ENCODE measurements at places on chromosomes 3 and 15.

GRCh38 chr3:459311-459670, 262.7 kb downstream of the CHL1 start:
- no peak for DNase-seq

- DNase-seq, result no peak
Observed at GRCh38 chr3:36814776-36815175, 50.4 kb upstream of the DCLK3 start.

GRCh38 chr15:40949756-40950207, 3.5 kb upstream of the CHAC1 start:
- no peak for DNase-seq

DNA sequence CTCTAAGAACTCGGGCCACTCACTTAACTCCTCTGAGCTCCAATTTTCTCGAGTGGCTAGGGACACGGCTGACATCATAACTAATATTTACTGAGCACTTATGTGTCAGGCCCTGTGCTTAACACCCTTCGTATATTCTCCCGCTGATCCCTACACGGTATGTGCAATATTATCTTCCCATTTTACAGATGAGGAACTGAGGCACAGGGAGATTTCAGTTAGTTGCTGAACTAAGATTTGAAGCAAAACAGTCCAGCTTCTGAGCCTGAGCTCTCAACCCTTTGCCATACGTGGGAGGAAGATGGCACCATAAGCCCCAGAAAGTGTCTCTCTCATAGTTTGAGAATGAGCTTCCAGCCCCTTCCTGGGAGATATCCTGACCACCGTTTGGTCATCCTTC, 19.6 kb downstream of the FAH start:
- no peak for DNase-seq

DNA sequence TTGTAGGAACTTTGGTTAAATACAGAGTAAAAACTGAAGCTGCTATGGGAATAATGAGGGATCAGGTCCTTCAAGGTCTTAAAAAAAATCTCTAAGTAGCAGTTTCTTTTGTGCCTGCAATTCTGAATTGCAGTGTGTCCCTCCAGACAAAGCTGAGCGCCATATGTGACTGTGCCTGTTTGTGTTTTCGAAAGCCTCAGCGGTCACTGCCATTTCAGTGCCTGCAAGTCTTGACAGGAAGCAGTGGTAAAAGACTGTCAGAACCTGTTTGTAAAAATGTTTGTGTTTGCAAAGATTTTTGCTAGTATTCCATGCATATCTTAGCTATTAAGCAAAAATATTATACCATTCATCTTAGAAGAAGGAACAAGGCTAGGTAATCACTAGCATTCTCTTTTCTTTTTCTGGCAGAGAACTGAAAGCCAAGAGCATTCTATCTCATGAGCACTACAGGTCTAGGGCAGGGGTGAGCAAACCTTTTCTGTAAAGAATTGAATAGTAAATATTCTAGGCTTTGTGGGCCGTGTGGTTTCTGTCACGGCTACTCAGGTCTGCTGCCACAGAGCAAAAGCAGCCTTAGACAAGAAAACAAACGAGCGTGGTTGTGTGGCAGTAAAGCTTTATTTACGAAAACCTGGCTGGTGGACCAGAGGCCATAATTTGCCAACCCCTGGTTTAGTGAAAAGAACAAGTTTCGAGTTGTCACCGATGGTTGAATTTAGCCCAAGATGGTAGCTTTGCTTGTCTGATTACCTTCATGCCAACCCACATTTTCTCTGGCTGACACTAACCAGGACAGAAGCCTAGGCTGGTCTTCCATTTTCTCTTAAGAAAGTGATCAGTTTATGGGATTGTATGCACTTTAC, 134.4 kb downstream of the CACNA1D start:
- DNase-seq, result no peak

DNA sequence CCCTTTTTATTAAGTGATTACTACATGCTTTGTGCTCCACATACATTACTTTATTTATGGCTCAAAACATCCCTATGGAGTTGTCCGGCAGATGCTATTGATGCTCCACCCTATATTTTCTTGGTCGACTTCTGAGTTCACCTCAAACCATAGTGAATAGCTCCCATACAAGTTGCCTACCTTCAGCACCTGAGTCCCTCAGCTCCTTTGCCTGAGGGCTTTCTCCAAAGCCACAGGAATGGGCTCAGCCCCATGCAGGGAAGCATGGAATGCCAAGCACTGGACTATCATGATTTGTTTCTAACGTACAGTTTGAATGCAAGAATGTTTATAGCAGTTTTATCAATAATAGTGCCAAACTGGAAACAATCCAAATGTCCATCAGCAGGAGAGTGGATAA, 124.8 kb upstream of the TNIK start:
- no peak for DNase-seq

- no peak for DNase-seq
Observed at GRCh38 chr3:12222775-12223485, 64.2 kb upstream of the TIMP4 start.

GRCh38 chr3:143475981-143476380, 356.4 kb downstream of the CHST2 start:
- no peak for DNase-seq

DNA sequence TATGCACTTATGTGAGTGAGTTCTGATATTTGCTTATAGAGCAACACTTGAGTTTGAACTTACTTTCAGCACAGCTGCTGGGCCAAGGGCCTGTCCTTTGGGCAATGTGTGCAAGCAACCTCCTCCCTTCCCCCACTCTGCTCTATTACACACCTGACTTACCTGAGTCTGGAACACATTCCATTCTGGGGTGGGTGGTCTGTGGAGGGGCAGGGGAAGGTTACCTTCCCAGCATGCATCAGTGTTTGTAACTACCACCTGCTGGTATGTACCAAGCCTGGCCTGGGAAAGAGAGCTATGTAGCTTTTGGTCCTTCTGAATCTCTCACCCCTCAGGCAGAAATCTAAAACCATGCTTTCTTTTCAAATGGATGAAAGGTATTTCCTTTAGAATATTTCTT, 103.0 kb downstream of the ISL2 start:
- no peak for DNase-seq

- no peak for DNase-seq
Observed at GRCh38 chr3:181300033-181300432, 310.5 kb upstream of the DNAJC19 start.

DNA sequence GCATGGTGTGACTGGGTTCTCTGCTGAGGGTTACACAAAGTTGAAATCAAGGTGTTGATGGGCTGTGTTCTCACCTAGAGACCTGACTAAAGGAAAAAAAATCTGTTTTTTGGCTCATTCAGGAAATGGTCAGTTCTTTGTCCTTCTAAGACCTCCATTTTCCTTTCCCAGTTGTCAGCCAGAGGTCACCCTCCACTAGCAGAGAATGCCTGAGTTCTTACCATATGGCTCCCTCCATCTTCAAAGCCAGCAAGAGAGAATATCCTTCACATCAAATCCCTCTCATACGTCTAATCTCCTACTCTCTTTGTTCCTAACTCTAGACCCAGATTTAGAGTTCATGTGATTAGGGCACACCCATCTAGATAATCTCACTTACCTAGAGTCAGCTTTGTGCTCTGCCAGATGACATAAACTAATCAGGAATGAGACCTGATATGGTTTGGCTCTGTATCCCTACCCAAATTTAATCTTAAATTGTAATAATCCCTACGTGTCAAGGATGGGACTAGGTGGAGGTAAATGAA, 19.4 kb downstream of the ANKRD28 start:
- no peak for DNase-seq

All from NCI-H1436 (cell line).